Right atrium auricular region (tissue), 2 donors: ENCODE measurements at places on chromosomes 1 and 21. TPM values are rescaled to one million over a fixed set of nuclear protein-coding genes. Genes with fewer than 3 reads are reported as not detected.

GRCh38 chr1:41898191-41898713 is 20.5 kb downstream of the HIVEP3 start:
- DNase-seq, result no peak

GRCh38 chr1:210125143-210125542 is 107.5 kb upstream of the SERTAD4 start:
- no peak for DNase-seq

GRCh38 chr1:16088996-16089395 is 15.5 kb upstream of the FAM131C start:
- no peak for DNase-seq

- DNase-seq, result no peak
Measured at GRCh38 chr1:7278827-7279765, 492.0 kb upstream of the VAMP3 start.

GRCh38 chr1:167322483-167322882 is 101.8 kb downstream of the POU2F1 start:
- DNase-seq, result no peak

- no peak for DNase-seq
Measured at GRCh38 chr1:1605724-1606123, 5.8 kb upstream of the FNDC10 start.

- DNase-seq, result no peak
Measured at GRCh38 chr1:118989878-118990378, 1.8 kb upstream of the TBX15 start.

- no peak for DNase-seq
Measured at GRCh38 chr21:40381111-40381510, 465.8 kb downstream of the DSCAM start.

Gene ANKRD34A
- total RNA-seq, result 3.4 TPM

Gene CR1L
- total RNA-seq, result not detected

Gene IVL
- total RNA-seq, result not detected

Gene TPTE
- total RNA-seq, result not detected

Gene ESRRG
- total RNA-seq, result 14.3 TPM

Gene CNTN2
- total RNA-seq, result 0.41 TPM

Gene PEAR1
- total RNA-seq, result 7.9 TPM
